Suppressor macrophage (primary cell): ENCODE measurements at places on chromosomes 2 and 18.

- DNase-seq, result no peak
Measured at GRCh38 chr2:20094955-20095354, 43.5 kb upstream of the LAPTM4A start.

DNA sequence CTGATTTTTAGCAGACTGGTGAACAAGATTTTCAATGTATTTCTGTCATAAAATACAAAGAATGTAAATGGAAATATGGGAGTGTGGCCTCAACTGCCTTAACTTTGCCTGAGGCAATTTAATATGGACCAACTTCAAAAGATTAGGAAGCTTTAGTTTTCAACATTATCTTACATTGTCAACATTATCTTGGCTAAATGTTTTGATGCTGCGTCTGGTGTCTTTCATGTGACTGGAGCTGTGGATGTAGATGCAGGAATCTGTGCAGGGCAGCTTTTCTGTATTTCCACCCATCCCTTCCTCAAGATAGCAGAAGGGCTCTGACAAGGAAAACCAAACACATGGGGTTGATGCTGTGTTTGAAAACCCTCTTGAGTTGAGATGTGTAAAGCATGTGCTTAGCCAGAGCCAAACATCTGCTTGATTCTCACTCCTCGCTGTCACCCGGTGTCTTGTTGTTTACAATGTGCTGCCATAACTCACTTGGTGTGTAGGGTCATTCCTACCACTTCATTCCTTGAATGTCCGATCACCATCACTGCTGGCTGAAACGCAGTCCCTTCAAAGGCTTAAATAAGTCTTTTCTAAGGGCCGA is 33.0 kb downstream of the COPS8 start:
- no peak for DNase-seq

DNA sequence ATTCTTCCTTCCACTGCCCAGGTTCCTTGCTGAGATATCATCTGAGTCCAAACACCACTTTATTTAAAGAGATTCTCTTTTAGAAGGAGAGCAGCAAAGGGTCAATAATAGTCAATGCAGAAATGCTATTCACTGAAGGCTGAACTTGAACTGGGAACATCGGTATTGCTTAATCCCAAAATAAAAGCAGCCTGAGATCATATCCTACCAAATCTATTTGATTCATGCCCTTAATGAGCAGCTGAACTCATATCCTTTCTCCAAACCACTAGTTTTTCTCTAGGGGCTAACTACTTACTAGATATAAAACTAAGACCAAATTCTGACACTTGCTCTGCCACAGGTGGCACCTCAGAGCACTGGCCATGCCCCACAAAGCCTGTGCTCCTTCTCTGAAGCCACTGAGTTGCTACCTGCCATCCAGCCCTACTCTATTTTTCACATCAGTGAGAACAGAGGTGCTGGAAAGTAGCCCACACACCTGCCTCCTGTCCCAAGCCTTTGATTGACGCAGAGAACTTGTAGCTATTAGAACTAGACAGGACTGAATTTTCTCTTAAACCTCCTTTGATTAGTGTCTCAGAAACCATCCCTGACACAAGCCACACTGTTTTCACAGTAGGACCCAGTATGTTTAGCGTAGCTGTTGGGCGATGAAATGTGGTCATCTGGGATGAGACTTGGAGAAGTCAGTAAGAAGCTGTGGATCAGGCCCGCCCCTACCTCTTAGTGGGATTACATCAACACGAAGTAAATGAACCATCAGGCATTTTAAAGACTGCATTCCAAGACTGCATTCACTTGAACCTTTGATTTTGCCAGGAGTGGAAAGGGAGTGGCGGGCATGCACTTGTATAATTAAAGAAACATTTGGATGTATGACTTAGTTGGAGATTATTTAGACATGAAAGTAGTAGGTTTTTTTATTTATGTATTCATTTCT is 124.3 kb downstream of the RBMS1 start:
- DNase-seq, result no peak

GRCh38 chr2:195572895-195573683 is 83.9 kb upstream of the SLC39A10 start:
- peak; percentile 23 for DNase-seq

DNA sequence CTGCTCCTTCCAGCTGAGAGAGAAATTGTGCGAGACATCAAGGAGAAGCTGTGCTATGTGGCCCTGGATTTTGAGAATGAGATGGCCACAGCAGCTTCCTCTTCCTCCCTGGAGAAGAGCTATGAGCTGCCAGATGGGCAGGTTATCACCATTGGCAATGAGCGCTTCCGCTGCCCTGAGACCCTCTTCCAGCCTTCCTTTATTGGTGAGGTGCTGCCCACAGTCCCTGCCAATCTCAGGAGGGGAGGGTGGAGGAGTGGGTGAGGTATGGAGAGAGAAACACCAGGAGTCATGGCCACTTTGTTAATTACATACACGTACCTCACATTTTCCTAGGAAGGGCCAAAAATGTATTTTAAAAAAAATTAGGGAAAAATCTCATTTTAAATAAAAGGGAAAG is 12.0 kb upstream of the DGUOK start:
- DNase-seq, result no peak

DNA sequence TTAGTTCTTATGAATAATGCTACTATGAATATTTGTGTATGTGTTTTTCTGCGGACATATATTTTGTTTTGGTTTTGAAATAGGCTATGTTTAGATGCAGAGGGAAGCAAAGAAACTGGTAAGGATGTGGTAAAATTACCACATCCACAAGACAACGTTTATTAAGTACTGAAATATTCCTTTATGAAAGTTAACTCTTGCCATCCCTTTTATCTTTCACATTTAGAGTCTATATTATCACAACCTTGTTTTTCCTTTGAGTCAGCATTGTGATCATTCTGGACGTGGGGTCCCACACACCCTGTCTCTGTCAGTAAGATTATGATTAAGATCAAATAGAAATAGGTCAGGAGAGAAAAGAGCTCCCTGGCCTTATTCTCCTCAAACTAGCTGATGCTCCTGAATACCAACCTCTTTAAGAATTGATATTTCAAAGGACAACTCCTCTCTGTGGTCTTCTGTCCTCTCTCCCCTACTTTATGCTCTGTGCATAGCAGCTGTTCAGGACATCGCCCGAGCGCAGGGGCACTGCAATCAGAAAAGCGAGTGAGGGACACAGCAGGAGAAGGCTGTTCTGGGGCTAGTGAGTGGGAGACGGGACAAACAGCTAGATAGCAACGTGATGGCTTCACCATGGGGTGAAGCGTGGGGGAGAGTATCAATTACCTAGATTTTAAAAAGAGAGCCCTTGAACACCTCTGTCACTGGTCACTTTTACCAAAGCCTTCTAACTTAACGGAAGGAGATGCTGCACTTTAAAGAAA is 12.2 kb downstream of the METAP1D start:
- DNase-seq, result no peak

DNA sequence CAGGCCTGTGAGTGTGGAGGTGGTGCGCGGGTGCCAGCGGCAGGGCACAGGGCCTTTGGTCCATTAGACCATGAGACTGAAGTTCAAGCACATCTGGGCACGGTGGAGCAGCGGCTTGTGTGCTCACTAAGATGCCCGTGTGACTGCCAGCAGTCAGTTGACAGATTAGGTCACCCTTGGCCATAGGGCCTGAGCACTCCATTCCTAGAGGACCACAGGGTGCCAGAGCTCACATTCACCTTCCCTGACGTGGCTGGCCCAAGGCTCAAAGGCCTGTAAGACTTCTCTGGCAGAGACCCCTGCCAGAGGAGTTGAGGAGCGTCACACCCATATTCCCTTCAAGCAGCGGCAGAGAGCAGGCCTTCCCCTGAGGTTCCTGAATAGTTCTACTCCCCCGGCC is 650 bp downstream of the LHCGR start:
- no peak for DNase-seq

- no peak for DNase-seq
Measured at GRCh38 chr2:96499061-96499960, 5.8 kb downstream of the NEURL3 start.

DNA sequence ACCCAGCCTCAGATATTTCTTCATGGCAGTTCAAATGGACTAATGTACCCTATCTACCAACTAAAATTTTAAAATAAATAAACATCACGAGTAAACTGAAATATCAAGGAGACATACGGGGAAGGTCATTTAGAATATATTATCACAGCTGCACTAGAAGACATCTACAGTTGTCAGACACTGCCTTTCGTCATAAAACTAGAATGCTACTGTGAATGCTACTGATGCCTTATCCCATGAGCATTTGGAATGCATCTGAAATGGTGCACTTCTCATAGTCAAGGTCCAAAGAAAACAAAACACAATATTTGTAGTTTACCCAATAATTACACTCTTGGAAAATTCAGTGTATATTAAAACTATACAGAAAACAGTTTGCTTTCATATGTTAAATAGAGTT is 165.2 kb downstream of the MREG start:
- no peak for DNase-seq

GRCh38 chr18:8469544-8470130 is 139.6 kb upstream of the RAB12 start:
- DNase-seq, result no peak

DNA sequence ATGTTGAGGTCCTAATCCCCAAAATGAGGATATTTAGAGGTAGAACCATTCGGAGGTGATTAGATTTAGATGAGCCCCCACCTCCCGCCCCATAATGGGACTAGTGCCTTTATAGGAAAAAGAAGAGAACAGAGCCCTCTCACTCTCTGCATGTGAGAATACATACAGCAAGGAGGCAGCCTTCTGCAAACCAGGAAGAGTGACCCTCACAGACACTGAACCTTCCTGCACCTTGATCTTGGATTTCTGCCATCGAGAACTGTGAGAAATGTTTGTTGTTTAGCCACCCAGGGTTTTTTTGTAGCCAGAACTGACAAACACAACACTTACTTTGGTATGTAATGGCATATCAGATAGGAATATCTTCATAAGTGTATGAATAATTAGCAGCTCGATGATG is 83.7 kb downstream of the XIRP2 start:
- no peak for DNase-seq

DNA sequence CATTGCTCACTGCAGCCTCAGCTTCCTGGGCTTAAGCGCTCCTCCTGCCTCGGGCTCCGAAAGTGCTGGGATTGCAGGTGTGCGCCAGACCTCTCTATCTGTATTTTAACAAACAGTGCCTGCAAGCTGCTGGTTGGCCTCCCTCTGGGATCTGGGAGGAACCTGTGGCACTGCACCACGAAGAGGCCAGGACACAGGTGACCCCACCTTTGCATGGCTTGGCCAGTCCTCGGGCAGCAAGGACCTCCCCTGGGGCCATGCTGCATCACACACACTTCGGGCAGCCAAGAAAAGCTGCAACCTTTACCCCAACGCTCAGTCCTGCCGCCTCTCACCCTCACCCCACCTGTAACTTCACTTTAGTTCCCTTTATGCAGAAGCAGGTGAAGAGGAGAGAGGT is 70.0 kb downstream of the PXDN start:
- no peak for DNase-seq

DNA sequence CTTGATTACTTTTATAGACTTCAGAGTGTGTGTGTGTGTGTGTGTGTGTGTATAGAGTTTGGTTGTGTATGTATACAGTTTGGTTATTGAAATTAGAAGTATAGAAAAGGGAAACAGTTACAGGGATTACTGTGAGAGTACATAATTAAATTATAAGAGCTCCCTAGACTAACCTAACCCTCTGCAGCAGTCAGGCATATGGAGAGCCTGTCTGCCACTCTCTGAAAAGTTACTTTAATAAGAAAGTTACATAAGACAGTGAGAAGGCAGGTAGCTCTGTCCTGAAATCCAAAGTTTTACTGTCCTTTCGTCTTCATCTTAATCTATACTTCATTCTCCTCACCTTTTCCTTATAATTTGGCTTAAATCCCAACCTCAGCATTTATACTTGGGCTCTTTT is 71.5 kb upstream of the EPB41L5 start:
- DNase-seq, result no peak

DNA sequence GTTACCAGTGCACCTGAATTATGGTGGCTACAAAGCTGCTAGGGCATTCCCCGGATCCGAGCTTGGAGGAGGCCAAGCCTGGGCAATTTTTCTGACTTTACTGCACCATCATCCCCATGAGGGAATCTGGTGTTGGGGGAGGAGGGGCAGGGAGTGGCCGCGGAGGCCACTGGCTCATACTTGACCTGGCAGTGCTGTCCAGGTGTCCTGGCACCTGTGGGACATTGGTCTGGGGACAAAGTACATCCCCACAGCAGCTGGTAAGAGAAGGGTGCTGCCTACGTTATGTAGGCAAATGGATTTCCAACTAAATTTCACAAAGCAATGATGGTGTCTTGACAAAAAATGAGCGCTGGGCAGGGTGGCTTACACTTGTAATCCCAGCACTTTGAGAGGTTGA is 48.3 kb downstream of the KLHL29 start:
- DNase-seq, result no peak

GRCh38 chr2:156826341-156826933 is 390.3 kb downstream of the GPD2 start:
- DNase-seq, result no peak

- DNase-seq, result no peak
Measured at GRCh38 chr2:119697290-119698020, 18.5 kb downstream of the TMEM177 start.

DNA sequence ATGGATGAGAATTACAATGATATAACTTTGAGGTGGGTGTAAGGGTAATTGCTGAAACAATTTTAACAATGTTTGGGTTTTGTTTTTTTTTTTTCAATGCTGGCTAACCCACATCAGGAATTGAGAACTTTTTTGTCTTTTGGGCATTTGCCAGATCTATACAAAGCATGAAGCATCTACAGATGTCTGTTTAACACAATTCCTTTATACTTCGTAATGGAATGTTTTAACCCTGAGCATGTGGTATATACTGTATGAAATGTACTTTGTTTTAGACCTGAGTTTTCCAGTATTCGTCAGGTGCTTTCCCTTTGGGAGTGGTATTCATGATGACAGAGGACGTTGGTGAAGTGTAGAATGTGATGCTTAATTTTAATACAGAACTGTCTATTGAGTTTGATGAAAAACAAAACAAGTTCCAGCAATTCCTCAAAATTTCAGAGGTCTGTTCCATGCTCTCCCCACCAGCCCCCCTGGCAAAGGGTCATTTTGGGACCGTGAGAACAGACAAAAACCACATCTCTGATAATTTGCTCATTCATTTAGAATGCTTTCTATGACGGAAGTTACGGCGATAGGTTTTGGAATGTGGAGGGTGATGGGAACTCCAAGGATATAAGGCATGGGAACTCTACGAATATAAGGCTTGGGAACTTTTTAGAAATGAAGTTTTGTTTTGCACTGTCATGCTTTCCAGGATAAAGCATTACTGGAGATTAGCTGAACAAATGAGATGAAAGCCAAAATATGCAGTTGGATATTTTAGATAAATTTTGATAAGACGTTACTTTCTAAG is 14.1 kb downstream of the LIMS1 start:
- DNase-seq, result no peak
